ENCODE measurements at places on chromosomes 5 and 9.

DNA sequence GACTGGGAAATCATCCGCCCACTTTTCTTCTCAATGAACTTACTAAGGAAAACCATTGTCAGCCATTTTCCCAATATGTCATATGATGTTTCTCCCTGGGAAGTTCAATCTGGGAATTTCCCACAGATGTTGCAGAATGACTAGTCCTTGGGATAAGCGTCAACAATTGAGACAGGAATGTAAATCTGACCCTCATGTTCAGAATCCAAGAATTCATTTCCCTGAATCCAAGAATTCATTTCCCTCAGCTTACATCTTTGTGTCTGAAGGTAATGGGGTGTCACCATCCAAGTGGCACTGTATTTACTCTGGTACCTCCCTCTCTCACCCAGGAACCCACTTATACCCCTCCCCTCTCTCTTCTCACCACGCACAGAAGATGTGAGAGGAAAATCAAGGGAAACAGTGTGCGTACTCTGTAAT is 7.4 kb downstream of the KLF9 start:
- DNase-seq = no peak

- DNase-seq = no peak
These were observed 58.5 kb downstream of the ALDH1A1 start for GRCh38 chr9:72894342-72894741.

- DNase-seq = no peak
These were observed 7.3 kb downstream of the GBA2 start for GRCh38 chr9:35741740-35742139.

- DNase-seq = no peak
These were observed 372.3 kb upstream of the CDH18 start for GRCh38 chr5:20360263-20360662.

GRCh38 chr9:70156729-70157128 is 102.0 kb upstream of the SMC5 start:
- no peak for DNase-seq

DNA sequence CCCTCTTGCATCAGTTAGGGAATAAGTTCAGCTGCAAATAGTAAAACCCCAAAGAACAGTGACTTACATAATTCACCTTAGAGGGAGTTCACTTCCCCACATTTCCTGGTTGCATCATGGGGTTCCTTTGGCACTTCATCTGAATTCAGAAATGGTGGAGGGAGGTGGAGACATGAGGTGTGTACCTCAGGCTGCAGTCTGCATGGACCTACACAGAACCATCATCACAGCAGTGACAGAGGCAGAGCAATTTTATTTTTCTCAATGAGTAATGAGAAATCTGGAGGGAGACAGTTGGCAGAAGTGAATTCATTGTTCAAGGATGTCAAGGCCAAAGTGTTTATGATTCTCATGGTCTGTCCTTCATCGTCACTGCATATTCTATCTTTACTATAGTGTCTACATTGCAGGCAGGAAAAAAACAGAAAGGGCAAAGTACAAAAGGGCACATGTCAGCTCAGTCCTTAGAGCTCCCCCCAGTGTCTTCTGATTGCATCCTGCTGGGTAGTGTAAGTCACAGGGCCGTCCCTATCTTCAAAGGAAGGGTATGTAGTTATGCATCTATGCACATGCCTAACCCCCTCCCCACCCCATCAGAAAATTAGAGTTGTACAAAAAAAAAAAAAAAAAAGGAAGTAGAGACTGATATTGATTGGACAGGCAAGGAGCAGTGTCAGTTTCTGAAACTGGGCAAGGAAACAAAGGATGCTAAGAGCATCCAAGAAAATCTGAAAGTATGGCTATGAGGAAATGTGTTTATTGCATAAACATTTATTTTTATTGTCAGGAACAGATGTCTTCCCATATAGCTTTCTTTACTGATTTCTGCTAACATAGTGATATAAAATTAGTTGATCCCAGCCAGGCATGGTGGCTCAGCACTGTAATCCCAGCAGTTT is 132.7 kb upstream of the APC start:
- no peak for DNase-seq

- no peak for DNase-seq
These were observed 14.7 kb downstream of the TNFAIP8 start for GRCh38 chr5:119370486-119370885.

GRCh38 chr5:68260467-68260866 is 44.9 kb downstream of the PIK3R1 start:
- no peak for DNase-seq

DNA sequence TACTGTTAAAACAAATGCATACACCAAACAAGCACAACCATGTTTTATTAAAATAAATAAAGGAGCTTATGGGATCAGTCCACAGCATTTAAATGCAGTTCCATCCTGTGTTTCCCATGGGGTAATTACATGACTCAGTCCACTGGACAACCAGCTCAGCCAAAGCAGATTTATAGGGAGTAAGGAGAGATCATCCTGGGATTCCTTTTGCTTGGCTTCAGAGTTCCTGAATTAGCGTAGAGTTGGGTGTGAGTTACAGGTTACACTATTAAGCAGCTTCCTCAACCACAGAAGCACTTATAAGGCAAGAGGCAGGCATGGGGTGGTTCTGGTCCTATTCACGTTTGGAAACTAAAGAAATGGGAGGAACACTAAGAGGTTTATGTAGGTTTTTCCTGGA is 381.1 kb upstream of the ACTBL2 start:
- no peak for DNase-seq

DNA sequence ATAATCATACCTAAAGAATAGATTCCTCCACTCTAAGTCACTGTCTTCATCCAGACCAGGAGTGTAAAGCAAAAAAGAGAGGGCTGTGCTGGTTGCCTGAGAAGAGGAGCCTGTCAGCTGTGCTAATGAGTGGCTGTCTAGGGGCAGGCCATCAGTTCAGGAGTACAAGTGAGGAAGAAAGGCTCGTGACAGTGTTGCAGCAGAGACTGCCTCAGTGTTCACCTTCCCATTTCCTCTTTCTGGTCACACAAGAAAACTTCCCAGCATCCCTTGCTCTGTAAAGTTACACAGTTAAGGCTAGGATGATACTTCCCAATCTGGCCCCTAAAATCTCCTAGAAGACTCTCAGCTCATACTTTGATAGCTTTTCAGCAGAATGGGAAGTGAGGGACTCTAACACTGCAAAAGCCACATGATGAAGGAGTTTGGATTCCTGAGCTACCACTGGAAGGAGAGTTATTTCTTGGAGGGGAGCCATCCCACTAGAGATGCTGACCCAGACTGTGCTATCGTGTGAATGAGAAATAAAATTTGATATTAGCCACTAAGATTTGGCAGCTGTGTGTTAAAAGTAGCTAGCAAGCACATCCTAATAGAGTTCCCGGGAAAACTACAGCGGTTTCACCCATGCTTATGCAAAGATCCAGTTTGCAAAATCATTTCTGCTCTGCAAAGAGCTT is 67.1 kb downstream of the ADAMTS12 start:
- no peak for DNase-seq

- no peak for DNase-seq
These were observed 37.3 kb downstream of the ADAM19 start for GRCh38 chr5:157538311-157538710.

DNA sequence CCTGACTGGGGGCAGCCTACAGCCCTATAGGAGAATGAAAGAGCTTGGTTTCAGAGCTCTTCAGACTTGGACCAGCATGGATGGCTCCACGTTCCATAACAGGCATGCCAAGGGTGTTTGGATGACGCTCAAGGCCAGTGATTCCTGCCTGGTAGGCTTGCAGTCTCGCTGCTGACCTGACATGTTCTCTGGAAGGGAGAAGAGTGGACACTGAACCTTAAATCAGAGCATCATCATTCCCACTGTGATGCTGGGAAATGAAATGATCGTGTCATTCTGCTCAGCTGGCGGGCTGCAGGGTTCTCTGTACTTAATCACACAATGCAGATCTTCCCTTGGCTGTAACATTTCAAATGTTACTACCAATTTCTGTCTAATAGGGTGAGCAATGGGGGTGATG is 57.0 kb downstream of the CFAP90 start:
- DNase-seq = no peak

DNA sequence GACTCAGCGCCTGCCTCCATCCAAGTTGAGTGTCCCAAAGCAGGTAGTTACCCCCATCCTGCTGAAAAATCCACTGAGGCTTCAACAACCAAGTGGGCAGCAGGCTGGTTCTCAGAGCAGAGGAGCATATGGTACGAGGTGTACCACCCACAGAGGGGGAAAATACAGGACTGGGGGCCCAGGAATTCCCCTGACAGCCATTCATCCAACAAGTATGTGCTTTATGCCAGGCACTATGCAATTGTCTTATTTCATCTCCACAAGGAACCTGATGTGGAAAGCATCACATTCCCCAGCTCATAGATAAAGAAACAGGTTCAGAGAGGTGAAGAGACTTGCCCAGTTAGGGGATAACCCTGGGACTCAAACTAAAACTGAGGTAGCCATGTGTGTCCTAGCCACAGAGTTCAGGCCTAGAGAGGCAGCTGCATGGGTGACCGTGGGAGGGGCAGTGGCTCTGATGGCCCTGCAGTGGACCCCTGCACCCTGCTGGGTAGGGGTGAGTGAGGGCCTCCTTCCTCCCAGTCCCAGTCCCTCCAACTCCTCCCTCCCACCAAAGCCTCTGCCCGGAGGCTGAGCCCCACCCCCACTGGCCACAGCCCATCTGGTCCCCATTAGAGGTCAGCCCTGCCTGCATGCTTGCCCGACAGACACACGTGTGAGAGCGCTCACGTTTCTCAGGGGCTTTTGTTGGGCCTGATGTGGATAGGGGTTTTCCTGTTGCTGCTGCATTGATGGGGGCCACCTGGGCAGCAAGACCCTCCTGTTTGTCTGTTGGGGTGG is 11.5 kb downstream of the PDLIM4 start:
- no peak for DNase-seq

DNA sequence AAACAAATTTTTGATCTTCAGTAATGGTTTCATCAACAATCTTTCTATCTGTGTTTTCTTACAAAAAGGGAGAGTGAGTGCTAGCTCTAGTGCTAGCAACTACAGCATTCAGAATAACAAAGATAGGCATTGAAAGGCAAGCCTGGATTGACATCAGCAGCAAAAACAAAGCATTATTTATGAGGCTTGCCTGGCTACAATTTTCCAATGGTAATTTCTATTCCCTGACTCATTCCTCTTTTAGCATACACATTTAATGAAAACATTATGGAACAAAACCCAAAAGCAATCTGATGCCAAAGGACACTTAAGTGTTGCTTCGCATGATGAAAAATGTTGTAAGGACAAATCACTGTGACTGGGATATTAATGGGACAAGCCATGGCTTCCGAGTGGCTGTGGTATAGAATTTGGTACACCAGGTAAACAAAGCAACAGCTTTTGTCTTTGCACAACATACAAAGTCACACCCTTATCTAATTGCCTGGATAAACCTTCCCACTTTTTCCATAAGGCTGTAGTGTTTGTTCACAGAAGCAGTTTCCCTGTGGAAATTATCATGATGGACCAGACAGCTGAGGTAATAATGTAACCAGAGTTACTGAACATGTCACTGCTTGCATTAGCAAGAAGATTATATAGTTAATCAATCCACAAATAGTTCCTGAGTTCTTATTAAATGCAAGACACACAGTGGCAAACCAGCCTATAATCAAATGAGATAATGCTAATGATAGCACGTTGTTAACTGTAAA is 179.8 kb upstream of the EDIL3 start:
- no peak for DNase-seq

- DNase-seq = no peak
These were observed 21.9 kb upstream of the NOTCH1 start for GRCh38 chr9:136567651-136568287.

DNA sequence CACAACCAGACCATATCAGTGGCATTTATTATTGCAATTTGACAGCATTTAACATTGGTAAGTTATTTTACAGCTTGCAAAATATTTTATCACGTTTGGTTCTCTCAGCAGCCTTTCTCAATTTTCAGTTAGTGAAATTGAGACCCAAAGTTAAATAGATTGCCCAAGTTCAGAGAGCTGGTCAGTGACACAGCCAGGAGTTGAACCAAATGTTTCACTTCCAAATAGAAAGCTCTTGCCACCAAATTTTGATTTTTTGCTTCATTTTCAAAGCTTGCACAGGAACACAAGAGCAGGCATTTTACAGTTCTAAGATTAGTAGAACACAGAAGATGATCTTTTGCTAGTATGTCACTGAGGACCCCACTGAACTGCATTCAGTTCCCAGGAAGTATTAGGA is 271.5 kb upstream of the C9orf72 start:
- DNase-seq = no peak

DNA sequence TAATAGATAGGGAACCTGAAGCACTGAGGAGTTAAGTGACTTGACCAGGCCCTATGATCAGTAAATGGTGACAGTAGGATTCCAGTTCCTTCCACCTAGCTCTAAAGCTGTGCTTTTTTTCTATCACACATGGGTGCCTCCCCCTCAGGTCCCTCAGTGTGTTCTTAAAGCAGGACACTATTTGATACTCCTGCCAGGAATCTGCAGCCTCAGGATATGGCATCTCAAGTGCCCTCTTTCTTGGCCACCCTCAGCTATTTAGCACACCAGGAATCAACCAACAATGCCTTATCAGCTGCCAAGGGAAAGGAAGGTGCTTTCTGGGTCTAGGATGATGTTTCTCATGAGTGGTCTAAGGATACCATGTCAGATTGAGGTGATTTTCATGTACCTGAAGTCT is 49.1 kb downstream of the MACROH2A1 start:
- no peak for DNase-seq

DNA sequence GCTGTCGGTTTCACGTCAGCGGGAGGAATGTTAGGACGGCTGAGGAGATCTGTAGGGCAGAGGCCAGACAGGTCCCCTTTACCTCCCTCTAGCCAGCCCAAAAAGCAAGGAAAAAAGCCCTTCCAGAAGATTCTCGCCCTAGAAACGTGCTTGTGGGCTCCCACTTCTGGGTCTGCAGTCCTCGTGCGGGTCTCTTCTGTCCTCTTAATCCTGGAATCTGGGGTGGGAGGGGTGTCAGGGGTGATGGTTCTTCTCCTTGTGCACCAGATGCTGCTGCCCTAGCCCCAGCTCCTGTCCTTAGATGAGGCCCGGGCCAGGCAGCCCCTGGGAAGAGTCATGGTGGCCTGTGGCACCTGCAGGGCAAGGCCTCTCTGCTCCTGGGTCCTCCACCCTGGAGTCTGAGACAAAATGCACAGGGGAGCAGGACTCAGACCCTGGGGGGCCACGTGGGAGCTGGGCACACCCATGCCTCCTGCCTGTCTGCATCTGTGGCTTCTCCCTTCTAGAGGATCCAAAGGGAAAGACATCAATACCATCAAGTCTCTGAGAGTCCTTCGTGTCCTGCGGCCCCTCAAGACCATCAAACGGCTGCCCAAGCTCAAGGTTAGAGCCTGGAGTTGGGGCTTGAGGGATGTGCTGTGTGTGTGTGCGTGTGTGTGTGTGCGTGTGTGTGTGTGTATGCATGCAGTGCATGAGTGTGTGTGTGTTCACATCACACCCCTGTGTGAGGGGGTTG is 174.2 kb downstream of the CACNA1B start:
- DNase-seq = no peak

DNA sequence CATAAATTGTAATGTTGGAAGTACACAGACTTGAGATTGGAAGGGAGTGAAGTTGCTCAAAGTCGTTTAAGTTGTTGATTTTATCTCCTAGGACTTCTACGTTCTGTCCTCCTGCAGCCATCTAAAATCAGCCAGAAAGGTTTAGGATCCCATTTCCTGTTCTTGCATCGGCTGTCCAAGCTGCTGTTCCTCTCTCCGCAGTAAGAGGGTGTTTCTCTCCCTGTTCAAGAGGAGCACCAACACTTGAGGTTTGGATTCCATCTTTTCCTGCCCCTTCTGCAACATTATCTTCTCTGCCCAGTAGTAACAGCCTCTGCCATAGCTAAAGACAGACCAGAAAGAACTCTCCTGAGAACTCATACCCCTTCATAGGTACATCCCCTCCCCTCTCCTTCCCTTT is 373.4 kb downstream of the GADD45G start:
- DNase-seq = no peak

- no peak for DNase-seq
These were observed 477.0 kb downstream of the CDH10 start for GRCh38 chr5:24167806-24168205.

GRCh38 chr9:89366711-89367110 is 48.4 kb downstream of the SECISBP2 start:
- no peak for DNase-seq

All from stimulated activated CD8-positive, alpha-beta memory T cell treated with anti-CD3 and anti-CD28 coated beads, Interleukin-7, amount 100 ng/mL, for 1 hour (primary cell).